ENCODE measurements at places on chromosomes 12 and 14.

- DNase-seq: no peak
Observed at GRCh38 chr14:69043596-69044260, 64.6 kb upstream of the ACTN1 start.

DNA sequence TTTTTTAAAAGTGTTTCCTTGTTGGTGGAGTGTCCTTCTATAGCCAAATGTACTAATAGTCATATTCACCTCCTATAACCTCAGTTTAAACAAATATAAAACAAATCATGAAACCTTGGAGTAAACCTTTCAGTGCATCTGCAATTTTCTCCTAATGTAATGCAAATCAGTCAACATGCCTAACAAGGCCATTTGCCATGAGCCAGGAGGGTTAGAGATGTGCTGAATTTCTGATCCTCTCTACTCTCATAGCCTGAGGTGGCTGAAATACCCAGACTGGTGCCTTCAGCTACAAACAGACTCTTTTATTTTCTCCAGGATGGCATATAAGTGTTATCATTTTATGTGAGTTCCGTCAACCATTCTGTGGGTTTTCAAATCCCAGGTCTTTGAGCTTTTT, 908.1 kb downstream of the GALC start:
- no peak for DNase-seq

- peak; percentile 62 for DNase-seq
Observed at GRCh38 chr12:104886418-104887401, 71.4 kb downstream of the SLC41A2 start.

DNA sequence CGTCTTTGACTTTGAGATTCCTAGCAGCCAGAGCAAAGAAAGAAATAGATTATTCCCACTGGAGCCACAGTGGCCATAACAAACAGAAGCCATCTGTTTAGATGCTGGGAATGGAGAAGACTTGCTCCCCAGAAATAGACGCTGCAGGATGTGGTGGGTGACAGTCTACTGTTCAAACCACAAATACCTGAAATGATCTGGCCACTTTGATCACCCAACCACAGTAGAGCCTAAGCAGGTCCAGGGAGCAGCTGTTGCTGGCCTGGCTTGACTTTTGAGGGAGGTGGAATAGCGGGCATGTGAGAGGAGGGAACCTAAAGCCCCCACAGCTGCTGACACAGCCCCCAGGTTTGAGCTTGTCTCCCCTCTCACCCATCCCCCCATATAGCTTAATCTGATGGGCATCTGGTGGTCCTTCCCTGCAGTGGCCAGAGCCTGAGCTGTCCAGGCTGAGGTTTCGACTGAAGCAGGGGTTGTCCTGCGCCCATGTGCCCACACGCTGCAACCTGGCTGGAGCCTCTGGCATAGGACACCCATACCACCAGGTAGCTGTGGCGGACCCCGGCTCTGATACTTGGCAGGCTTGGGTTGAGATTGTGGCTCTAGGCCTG, 38.7 kb downstream of the SH2B3 start:
- no peak for DNase-seq

DNA sequence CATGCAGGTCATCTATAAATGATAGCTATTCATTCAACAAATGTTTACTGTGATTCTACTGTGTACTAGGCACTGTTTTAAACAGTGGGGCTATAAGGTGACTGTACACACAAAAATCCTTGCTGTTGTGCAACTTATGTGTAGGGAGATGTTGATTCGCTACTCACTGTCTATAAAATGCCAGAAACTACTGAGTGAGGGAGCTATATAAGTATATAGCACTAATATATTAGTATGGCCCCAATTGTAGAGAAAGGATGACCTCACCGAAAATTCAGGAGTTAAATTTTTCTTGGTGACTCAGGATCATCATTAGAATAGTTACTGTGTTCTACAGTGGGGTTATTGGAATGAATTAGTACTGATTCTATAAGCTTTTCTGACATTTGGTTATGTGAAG, 117.4 kb downstream of the TGFB3 start:
- no peak for DNase-seq

DNA sequence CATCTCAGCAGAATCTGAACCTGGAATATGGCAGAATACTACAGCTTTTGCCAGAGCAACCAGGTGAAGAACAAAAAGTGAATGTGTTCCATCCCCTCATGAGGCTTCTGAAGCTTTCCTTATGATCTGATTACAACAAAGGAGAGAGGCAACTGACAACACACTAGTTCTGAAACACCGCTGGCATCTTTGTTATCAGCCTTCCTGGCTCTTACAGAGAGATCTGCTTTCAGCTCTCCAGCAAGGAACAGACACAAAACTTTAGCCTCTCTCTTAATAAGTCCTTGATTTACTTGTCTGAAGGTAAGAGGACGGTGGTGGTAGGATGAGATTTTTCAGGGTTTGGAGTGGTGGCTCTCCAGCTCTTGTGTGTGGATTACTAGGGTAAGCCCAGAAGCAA, 227.0 kb downstream of the PPM1H start:
- DNase-seq: no peak

DNA sequence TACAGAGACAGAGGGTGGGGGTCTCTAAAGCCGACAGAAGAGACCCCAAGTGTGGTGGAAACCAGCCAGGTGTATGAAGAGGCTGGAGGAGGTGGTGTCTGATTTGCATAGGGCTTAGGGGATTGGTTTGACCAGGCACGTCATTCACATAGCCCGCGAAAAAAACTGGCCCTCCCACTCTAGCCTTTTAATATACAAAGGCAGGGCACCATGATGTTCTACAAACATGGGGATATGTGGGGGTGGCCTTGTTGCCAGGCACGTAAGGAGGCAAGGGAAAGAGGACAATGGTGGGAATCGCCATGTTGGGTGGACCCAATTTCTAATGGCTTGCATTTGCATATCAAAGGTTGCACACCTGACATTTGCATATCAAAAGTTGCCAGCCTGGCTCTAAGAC, 13.2 kb downstream of the LALBA start:
- DNase-seq: no peak

GRCh38 chr12:113262710-113263109, 41.4 kb downstream of the TPCN1 start:
- DNase-seq: no peak

DNA sequence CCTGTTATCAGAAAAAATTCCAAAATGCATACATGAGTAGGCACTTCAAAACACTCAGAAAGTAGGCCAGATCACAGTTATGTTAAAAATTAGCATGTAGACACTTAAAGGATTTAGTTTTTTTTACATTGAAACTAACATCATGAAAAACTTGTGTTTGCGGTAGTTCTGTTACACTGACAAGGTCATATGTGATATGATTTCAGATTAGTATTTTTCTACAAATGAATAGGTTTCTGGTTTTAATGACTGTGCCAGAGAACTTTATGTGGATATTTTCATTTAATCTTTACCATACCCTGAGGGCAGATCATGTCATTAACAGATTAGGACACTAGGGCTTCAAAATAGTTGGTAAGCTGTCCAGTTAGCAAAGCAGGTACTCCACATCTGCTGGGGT, 20.7 kb downstream of the YARS2 start:
- DNase-seq: no peak

GRCh38 chr14:51871846-51872245, 11.4 kb downstream of the GNG2 start:
- DNase-seq: no peak

DNA sequence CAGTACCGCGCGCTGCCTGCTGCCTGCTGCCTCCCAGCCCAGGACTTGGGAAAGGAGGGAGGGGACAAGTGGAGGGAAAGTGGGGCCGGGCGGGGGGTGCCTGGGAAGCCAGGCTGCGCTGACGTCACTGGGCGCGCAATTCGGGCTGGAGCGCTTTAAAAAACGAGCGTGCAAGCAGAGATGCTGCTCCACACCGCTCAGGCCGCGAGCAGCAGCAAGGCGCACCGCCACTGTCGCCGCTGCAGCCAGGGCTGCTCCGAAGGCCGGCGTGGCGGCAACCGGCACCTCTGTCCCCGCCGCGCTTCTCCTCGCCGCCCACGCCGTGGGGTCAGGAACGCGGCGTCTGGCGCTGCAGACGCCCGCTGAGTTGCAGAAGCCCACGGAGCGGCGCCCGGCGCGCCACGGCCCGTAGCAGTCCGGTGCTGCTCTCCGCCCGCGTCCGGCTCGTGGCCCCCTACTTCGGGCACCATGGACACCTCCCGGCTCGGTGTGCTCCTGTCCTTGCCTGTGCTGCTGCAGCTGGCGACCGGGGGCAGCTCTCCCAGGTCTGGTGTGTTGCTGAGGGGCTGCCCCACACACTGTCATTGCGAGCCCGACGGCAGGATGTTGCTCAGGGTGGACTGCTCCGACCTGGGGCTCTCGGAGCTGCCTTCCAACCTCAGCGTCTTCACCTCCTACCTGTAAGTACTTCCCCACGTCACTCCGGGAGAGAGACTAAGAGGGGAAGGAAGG, at the start of gene LGR5:
Gene LGR5 (plus strand): TSS at position 186 of the 732 bp plus-strand sequence. CDS start 283 bp downstream, at position 469.
- no peak for DNase-seq

- no peak for DNase-seq
Observed at GRCh38 chr14:68359022-68359836, 433.6 kb downstream of the ZFP36L1 start.
